ENCODE measurements at places on chromosomes 16 and 17.

DNA sequence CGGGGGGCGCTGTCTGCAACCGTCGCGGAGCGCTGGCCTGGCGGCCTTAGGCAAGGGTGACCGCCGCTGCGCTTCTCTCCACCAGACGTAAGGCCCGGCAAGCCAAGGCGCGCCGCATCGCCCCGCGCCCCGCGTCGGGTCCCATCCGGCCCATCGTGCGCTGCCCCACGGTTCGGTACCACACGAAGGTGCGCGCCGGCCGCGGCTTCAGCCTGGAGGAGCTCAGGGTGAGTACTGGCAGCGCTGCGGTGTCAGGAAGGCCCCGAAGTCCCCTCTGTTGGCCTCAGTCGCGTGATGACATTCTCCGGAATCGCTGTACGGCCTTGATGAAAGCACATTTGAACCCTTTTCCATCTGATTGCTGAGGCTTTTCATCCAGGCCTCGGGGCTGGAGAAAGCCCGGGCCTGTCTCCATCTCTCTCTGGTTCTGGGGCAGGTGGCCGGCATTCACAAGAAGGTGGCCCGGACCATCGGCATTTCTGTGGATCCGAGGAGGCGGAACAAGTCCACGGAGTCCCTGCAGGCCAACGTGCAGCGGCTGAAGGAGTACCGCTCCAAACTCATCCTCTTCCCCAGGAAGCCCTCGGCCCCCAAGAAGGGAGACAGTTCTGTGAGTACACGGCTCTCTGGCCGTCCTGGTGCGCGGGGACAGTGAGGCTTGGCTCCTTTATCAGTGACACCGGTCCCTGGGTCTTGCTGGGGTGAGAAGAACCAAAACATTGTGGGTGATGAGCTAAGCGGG is 831 bp downstream of the RPL13 start:
- DNase-seq = no peak

DNA sequence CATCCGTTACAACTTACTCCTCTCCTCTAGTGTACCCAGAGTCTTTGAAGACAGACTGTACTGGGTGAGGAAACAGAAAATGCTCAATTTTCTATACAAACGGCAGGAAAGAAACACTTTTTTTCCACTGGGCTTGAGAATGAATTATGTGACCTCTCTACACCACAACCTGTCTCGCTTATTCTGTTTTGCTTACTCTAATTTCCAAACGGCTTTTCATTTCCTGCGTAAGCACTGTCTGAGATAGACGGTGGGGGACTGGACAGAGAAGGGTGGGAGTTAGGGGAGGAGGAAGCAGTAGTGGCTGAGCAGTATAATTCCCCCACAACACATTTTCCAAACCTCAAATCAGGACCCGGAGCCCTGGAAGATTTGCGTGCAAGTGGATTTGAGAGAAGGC is 191.4 kb upstream of the SDK2 start:
- DNase-seq = no peak

GRCh38 chr16:70687102-70687511 is 1.3 kb upstream of the MTSS2 start:
- DNase-seq = no peak

- no peak for DNase-seq
Measured at GRCh38 chr17:76370261-76370993, 14.0 kb upstream of the SPHK1 start.

DNA sequence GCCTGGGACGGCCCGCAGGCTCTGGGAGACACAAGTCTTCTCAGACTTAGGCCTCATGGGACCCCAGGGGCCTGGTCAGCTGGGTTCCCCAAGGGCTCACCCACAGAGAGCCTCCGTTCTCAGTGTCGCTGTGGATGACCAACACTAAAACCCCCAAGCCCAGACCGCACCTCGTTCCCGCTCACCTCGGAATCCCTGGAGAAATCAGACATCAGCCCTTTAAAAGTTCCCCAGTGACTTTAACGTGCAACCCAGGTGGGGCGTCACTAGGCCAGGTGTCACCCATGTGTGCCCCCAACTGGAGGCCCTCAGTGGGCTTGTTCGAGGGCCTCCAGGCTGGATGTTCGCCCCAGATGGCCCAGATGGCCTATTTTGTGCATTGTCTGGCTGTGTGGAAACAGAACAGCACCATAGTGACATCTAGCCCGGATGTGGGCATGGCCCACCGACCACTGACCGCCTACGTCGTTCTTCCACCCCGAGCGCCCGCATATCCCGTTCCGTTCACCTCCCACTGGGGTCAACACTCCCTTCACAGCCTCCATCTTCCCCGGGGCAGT is 52.3 kb upstream of the DNAH17 start:
- no peak for DNase-seq

- DNase-seq = no peak
Measured at GRCh38 chr17:76232342-76232741, 8.0 kb downstream of the RNF157 start.

GRCh38 chr17:1006054-1006453 is 9.1 kb downstream of the TIMM22 start:
- DNase-seq = no peak

GRCh38 chr17:61260071-61260797 is 139.4 kb upstream of the TBX2 start:
- no peak for DNase-seq

GRCh38 chr17:61217878-61218437 is 181.7 kb upstream of the TBX2 start:
- no peak for DNase-seq

- no peak for DNase-seq
Measured at GRCh38 chr16:67555795-67556212, 6.5 kb upstream of the CTCF start.

DNA sequence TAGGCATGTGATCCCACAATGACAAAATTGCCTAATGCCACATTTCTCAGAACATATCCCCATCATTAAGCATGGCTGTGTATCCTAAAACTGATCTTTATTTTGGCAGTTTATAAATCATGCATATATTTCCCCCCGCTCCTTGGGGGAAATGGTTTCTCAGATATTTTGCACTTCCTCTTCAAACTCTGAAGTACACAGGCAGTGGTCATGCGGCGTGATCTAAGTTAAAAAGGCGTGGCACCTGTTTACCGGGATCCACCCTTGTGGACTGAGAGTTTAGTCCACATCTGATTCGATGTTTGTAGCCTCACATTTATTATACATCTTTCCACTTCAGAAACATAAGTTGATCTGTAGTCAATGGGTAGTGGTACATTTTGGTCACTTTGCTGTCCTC is 51.4 kb downstream of the USP10 start:
- DNase-seq = no peak

DNA sequence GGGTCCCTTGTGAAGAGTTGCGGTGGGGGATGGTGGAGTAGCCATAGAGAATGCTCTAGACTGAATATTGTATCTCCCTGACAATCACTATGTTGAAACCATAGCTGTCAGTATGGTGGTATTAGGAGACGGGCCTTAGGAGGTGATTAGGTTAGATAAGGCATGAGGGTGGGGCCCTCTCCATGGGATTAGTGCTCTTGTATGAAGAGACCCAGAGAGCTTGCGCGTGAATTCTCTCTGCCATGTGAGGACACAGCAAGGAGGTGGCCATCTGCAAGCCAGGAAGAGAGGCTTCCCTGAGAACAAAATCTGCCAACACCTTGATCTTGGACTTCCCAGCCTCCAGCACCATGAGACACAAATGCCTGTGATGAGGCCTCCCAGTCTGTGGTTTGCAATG is 34.5 kb upstream of the MGAT5B start:
- no peak for DNase-seq

GRCh38 chr17:65008882-65009281 is 47.7 kb downstream of the GNA13 start:
- no peak for DNase-seq

DNA sequence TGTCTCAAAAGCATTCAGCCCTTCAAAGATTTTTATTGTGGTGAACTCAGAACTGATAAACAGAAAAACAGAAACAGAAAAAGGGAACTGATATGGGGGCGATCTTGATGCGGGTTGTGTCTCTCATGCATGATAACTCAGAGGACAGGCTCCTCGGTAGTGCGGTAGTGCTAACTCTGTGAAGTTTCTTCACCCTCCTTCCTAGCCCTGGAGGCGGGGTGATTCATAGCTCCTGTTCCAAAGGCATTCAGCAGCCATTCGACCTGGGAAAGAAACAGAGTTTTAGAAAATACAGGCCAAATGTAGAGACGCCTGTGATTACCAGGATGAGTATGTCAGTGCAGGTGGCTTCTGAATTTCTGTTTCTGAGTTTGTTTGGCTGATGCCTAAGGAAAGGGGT is 5.5 kb upstream of the MAF start:
- no peak for DNase-seq

GRCh38 chr17:27818401-27819105 is 18.2 kb upstream of the NOS2 start:
- no peak for DNase-seq

DNA sequence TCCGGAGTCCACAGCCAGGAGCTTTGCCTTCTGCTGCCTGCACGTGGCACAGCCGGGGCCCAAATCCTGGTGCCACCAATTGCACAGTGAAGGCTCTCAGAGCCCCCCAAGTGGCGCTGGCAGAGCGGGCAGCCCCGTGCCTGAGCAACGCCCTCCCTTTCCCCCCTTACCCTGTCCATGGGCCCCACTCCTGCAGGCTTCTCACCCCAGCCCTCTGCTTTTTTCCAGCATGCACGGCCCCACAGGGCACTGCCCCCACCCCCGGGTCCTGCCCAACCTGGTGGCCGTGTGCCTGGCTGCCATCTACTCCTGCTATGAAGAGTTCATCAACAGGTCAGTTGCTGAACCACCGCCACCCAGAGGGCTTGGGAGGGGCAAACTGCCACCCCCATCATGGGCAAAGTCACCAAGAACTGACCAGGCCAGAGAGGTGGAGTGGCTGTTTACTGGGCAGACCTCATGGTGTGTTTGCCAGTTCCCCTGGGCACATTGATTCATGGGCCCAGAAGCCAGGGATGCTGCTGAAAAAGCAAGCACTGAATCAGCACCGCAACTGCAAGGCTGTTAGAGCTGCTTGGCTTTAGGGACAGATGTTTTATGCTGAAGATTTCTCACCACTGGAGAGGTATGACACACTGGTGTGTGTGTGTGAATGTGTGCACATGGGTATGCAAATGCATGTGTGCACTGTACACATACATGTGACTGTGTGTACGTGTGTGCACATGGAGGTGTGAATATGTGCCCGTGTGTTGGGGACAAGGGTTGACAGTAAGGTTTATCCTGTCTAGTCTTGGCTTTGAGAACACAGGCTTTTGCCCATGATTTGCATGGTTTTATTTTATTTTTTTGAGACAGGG is 107.1 kb upstream of the PLCG2 start:
- DNase-seq = no peak

GRCh38 chr17:54745239-54745638 is 155.4 kb upstream of the TOM1L1 start:
- no peak for DNase-seq

GRCh38 chr16:57690782-57691471 is 3.7 kb upstream of the DRC7 start:
- no peak for DNase-seq

- no peak for DNase-seq
Measured at GRCh38 chr16:12259651-12260050, 283.1 kb downstream of the SNX29 start.

GRCh38 chr17:10681866-10682446 is 15.4 kb downstream of the SCO1 start:
- DNase-seq = no peak

- no peak for DNase-seq
Measured at GRCh38 chr16:81939164-81940056, 71.9 kb downstream of the SDR42E1 start.

DNA sequence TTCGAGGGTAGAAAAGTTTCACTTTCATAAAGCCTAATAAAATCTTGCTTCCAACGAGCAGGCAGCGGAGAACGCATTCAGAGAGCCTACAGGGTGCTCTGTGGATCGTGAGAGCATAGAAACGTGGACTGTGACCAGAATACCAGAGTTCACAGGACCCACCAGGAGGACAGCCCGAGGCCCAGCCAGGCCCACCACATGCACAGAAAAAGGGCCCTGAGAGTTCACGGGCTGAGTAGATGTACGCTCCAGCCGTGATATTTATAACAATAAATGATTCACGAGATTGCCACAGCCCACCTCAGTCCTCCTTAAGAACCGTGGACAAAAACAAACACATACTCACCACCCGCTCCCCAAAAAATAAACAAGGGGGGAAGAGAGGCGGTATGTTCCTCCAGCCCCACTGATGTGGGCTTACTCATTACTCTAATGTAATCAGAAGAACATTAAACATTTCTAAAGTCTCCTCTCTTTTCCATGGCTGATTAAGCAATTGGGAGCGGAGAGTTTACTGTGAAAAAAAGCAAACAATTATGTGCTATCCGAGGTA is 207.2 kb downstream of the C16orf78 start:
- DNase-seq = no peak

DNA sequence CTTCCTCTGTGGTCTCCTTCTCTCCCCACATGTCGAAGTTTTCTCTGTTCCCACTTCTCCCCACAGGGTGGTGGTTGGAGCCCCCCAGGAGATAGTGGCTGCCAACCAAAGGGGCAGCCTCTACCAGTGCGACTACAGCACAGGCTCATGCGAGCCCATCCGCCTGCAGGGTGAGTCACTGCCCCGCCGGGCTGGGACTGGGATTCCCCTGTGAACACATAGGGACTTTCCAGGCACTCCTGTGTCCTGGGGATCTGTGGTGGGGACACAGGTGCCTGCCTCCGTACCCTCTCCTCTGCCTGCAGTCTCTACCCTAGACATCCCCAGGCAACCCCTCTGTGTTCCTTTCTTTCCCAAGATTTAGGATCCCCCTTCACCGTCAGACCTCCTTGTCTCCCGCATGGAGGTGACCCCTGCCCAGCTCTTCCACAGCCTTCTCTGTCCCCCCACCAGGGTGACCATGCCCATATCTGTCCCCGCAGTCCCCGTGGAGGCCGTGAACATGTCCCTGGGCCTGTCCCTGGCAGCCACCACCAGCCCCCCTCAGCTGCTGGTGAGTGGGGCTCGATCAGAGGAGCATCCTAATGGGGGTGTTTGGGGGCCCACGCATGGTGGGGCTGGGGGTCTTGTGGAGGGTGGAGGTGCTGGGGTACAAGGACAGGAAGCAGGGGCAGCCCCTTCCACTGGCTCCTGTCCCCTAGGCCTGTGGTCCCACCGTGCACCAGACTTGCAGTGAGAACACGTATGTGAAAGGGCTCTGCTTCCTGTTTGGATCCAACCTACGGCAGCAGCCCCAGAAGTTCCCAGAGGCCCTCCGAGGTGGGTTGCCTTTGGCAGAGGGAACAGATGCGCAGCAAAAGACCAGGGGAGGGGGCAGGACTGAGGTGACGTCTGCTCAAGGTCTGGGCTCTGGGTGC is 5.8 kb downstream of the ITGAM start:
- DNase-seq = peak; percentile 56

DNA sequence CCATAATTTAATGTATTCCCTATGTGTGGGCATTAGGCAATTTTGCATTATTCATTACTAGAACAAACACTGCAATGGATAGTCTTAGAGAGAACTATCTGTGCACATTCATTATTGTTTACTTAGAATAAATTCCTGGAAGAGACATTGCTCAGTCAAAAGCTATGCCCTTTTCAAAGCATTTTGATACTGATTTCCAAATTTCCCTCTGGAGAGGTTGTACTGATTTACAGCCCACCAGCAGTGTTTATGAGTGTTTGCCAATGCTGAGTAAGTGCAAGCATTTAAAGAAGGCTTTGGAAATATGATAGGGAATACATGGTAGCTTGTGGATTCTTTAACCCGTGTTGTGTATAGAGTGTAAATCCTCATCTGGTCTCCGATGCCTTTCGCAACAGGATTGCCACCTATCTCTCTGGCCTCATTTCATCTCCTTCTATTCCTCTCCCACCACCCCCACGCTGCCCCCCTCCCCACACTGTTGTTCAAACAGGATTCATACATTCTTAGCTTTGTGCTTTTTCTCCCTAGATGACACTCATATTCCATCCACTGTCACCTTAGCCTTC is 33.4 kb upstream of the MMD start:
- no peak for DNase-seq
